Dorsolateral prefrontal cortex (tissue), 122 donors: ENCODE measurements at places on chromosomes 5 and 9. TPM values are rescaled to one million over a fixed set of nuclear protein-coding genes. Genes with fewer than 3 reads are reported as not detected.

Gene LCN9
- not detected for total RNA-seq

Gene PAIP2
- 140 TPM for total RNA-seq

Gene FOXD4
- total RNA-seq, result 0.83 TPM

Gene CNTNAP3
- total RNA-seq, result 21.2 TPM

Gene SPOCK1
- total RNA-seq, result 596 TPM

Gene IFNB1
- total RNA-seq, result not detected

Gene PCDHGA6
- 9.6 TPM for total RNA-seq

Gene LHX3
- total RNA-seq, result not detected
